ENCODE measurements at places on chromosomes 3 and 15.

- DNase-seq = no peak
These were observed 54.6 kb downstream of the ARMC8 start for GRCh38 chr3:138241676-138242075.

GRCh38 chr15:65695081-65695480 is 73.3 kb downstream of the SLC24A1 start:
- no peak for DNase-seq

DNA sequence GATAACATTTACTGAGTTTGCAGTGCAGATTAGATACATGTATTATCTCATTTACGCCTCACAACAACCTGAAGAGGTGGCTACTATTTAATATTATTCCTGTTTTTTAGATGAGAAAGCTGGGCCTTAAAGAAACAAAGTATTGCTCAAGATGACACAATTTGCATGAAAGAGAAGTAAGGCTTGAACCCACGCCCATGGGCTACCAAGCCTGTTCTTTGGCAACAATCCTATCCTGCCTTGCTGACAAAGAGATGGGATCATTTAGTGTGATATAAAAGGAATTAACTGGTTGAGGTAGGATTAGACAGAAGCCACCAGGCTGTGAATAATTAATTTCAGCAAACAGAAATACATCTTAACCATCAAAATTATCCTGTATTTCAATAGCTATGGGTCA is 9.2 kb upstream of the LDHAL6B start:
- DNase-seq = no peak

GRCh38 chr15:57401546-57401945 is 25.2 kb downstream of the CGNL1 start:
- DNase-seq = no peak

- no peak for DNase-seq
These were observed 478.4 kb upstream of the CFAP20DC start for GRCh38 chr3:59528251-59528650.

DNA sequence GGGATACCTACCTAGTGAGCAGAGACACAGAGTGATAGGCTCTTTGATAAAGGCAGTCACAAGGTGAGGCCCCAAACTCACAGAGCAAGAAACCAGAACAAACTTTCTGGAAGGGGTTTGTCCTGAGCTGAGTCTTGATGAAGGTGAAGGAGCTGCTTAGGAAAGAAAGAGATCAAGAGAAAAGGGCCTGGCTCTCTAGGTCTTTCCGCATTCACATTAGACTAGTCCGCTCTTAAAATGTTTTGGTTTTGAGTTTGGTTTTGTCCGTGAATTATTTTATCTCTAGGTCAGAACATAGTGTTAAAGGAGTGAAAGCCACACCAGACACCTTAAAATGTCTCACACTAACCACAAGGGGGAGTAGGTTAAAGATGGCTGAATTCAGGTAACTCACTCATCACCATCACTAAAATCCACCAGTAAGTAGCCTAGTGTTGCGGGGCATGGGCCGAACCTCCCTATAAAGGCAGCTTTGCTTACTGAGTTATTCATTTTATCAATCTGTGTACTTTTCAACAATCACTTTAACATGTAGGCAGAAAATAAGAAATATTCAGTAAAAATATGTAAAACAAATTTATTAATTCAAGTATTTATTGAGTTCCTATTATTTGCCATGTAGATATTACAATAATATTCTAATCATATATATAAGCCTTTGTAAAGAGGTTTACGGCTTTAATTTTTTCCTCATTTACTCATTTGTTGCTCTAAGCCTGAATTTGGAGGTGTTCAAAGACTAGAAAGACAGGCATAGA is 121.5 kb upstream of the TSC22D2 start:
- peak; percentile 72 for DNase-seq

DNA sequence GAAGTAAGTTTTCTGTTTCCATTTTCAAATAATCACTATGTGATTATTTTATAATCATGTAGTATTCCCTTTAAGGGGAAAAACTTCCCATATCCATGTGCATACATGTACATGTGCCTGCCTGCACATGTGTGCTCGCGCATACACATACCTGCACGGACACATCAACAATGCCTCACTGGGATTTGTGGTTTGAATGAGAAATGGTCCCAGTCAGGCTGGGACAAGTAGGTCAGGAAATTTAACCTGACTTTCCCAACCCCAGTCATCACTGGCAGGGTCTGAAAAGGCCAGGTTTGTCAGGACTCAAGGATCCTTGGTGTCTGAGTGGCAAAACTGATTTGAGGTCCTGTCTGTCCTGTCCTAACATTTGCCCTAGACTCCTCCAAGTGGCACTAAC is 109.3 kb upstream of the MRPS22 start:
- DNase-seq = no peak

DNA sequence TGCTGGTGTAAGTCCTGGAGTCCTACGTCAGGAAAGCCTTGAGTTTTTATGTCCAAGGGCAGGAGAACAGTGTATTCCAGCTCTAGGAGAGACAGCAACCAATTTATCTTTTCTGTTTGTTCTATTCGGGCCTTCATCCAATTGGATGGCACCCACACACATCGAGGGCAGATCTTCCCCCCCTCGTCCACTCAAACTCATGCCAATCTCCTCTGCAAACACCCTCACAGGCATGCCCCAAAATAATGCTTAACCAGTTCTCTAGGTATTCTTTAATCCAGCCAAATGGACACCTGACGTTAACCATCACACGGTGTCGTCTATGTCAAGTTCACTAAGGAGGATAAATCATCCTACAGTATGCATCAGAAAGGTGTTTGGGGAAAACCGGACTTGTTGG is 102.5 kb upstream of the TRPM1 start:
- no peak for DNase-seq

- DNase-seq = no peak
These were observed 77.5 kb downstream of the RAD18 start for GRCh38 chr3:8885536-8886316.

DNA sequence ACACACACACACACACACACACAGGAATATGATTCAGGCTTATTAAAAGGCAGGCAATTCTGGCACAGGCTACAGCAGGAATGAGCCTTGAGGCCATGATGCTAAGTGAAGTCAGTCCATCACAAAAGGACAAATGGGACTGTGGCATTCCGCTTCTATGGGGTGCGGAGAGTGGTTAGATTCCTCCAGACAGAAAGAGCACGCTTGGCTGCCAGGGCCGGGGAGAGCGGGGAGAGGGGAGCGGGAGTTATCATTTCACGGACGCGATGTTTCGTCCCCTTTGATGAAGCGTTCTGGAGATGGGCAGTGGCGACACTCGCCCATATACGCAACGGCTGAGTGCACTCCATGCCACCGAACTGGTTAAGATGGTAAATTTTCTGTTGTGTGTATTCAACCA is 58.5 kb upstream of the FAM174B start:
- DNase-seq = no peak

- no peak for DNase-seq
These were observed 2.2 kb downstream of the TEX264 start for GRCh38 chr3:51673181-51673801.

DNA sequence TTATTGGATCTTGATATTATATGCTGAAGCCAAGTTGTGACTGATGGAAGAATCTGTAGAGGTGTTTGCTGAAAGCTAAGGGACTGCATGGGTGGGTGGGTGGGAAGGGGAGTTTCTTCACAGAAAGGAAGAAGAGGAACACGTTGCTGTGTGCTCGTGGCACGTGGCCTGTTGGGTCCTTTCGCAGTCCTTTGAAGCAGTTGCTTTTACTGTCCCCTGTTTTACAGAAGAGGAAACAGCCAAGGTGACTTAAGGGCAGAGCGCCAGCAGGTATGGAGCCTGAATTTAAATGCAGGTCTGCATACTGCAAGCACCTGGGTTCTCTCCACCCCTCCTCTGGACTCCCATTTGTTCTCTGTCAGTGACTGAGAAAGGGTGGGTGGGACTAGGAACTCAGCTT is 59.4 kb upstream of the PRR23C start:
- DNase-seq = no peak

DNA sequence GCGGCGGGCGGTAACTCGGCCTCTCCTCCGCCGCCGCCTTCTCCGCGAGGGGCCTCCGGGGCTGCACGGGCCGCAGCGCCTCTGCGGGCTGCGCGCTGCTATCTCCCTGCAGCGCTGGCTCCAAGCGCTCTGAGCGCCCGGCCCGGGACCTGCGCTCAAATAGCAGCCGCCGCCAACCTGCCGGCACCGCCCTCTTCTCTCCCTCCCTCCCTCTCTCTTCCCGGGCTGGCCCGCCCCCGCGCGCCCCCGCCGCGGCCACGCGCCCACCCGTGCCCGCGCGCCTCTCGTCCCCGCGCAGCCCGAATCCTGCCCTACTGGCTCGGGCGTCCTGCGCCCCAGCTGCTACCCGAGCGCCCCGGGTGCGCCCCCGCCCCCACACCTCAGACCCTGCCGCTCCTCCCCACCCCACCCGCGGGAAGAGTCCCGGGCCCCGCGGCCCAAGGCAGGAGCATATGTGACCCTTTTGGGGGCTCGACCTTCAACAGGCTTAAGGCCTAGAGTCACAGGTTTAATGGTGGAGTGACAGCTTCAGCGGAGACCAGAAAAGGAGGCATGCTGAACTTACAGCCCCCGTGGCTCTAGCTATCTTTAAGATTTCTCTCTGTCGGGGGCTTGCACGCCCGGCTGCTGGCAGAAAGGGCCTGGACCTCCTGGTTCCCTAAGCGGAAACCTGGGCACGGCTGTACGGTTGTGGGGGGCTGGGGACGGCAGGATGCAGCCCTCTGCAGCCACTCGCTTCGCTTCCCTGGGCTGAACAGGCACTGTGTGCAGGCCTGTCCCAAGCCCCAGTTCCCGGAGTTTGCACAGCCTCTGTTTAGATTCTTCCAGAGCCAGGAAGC is at the start of gene CACNA2D2:
Gene CACNA2D2 (minus strand): TSS at position 131 of the 839 bp plus-strand sequence. CDS start 211 bp downstream, outside the sequence.
- no peak for DNase-seq

DNA sequence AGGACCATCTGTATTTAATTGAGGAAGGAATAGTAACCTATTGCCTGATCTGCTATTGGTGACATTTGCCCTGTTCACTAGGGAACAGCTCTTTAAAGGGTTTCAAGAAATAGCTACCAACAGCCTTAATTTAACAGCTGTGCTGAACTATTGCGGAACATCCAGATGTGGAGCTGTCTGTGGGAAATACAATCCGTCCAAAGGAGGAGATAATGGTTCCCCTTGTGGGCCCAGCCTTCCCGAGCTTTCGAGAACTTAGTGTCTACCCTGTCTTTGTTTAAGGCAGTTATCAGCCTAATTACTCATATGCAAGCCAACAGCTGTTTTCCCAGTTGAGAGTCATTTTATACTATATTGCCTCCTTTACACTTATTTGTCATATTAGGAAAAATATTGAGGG is 398.6 kb downstream of the WDR72 start:
- no peak for DNase-seq

DNA sequence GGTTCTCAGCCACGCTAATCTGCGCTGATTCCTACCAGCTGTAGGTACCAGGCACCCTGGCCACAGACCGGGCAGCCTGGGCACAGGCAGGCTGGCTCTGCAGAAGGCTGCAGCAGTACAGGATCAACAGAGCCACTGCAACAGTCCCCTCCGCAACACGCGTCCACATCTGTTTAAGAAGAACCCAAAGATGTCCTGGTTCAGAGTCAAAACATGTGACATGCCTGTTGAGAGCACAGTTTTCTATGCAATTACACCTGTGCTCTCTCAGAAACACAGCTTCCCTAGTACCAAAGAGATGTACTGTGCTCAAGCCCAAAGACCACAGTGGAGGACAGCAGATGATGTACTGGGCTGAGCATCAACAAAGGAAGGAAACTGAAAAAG is 18.8 kb downstream of the LRIG1 start:
- DNase-seq = no peak

- peak; percentile 59 for DNase-seq
These were observed 36.8 kb upstream of the KLHL25 start for GRCh38 chr15:85831415-85832113.

DNA sequence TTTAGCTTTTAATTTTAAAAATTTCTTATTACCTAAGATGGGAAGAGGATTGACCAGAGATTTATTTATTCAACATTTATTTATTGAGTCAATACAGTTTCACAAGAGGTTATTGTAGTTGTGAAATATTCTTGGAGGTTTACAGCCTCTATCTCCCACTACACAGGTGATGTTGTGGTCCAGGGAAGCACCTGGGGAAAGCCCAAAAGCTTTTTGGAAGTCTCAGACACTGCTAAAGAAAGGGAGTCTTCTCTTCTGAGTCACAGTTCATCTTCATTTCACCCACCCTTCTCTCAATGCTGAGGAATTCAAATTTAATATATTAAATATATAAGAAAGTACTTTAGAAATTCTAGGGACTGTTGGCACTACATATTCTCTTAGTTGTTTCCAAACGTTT is 41.8 kb downstream of the SERPINI1 start:
- DNase-seq = no peak

DNA sequence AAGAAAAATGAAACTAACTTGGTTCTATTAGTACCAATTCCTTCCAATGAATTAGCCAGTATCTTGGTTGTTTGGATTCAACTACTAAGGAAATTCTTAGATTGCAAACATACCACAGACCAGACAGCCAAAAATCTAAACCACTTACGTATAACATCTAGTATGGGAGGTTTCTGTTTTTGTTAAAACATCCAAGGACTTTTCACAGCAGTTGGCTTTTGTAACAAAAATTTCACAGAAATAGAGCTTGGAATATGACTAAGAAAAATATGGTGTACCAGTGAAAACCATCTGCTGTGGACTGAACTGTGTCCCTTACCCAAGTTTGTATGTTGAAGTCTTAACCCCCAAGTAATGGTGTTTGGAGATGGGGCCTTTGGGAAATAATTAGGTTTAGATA is 199.2 kb downstream of the OTOL1 start:
- no peak for DNase-seq

GRCh38 chr3:111882799-111883198 is 23.7 kb downstream of the PHLDB2 start:
- DNase-seq = no peak

GRCh38 chr3:176395240-176395639 is 802.0 kb downstream of the TBL1XR1 start:
- DNase-seq = no peak

- no peak for DNase-seq
These were observed 312.5 kb downstream of the SHQ1 start for GRCh38 chr3:72535772-72536171.

DNA sequence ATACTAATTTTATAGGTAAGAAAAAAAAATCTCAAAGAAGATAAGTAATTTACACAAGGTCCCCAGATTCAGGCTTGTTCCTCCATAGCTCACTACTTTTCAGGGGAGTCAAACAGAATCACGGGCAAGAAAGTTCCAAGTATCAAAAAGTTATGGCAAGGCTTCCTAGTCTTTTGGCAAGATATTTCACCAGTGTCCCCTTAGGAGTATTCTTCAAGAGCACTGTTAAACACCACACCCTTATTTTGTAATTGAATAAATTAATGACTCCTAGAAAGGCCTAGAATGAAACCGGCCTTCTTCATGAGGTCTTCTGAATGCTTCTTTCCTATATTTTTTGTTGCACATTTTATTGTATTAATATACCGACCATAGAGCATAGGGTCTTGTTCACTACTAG is 109.7 kb downstream of the MYLK start:
- no peak for DNase-seq

GRCh38 chr3:141086188-141086587 is 35.0 kb downstream of the SPSB4 start:
- no peak for DNase-seq
